ENCODE measurements at places on chromosomes 5 and 9.

GRCh38 chr5:80025069-80025468 is 10.1 kb upstream of the THBS4 start:
- DNase-seq, result no peak

GRCh38 chr9:35470894-35471293 is 19.0 kb upstream of the RUSC2 start:
- no peak for DNase-seq

DNA sequence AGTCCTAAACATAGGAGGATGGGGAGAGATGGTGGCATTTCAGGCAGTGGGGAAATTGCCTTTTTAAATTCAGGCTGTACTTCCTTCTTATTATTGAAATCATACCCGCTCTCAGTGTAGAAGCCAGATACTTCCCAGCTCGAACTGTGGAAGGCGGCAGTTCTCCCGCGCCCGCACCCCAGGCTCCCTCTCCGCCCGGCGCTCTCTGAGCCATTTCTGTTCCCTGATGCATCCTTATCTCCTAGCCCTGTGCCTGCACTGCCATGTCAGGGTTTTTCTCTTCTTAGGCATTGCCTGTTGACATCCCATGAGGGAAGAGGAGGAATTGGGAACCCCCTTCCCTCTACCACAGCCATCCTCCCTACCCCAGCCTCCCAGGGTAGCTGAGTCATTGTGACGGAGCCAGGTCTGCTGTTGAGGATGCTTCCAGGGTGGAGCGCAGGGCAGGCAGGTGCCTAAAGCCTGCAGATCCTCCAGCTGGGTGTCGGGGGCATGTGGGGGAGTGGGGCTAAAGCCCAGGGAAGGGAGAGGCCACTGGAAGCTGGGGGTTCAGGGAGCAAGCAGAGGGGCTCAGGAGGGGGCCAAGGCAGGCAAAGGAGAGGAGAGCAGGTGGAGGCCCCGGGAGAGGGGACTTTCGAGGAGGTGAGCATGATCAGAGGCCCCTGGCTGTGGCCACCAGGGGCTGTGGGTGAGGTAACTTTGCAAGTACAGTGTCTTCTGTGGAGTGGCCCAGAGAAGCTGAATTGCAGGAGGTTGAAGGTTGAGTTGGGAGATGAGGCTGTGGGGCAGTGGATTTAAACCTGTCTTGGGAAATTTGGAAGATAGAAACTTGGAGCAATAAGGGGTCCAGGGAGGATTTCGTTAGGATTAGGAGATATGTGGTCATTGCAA is 16.2 kb downstream of the LAMC3 start:
- no peak for DNase-seq

GRCh38 chr5:77972469-77973252 is 196.5 kb upstream of the TBCA start:
- no peak for DNase-seq

GRCh38 chr5:129631961-129632360 is 115.9 kb upstream of the MINAR2 start:
- no peak for DNase-seq

DNA sequence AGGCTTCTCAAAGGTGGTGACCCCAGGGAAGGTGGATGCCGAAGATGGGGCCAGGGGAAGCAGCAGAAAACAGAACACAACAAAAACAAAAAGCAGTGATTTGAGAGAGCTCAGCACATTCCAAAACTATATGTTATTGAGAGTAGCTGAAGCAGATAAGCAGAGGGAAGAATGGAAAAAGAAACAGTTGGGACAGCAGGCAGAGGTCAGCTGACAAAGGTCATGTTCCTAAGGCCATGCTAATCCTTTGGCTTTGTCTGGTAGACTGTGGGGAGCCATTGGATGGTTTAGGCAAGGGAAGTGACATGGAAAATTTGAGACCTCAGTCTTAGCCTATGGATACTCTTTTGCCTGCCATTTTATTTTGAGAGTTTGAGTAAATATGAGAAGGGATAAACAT is 14.5 kb downstream of the DMGDH start:
- DNase-seq, result no peak

DNA sequence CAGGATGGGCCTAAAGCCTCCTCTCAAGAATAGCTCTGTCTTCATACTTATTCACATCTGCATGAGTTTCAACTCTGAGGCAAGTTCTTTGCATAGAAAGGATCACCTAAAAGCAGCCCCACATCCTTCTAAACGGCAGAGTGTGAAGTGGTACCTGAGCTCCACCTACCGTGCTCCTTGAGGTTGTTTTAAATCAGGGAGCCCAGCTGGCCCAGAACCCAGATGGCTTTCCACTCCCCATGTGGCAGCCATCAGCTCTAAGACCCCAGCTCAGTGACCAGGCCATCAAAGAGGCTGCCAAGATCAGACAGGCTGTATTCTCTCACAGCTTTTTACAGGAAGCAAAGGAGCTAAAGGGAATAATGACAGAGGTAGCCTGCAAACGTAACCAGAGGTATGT is 299.3 kb downstream of the RASEF start:
- no peak for DNase-seq

GRCh38 chr5:78727786-78728761 is 79.5 kb upstream of the LHFPL2 start:
- DNase-seq, result no peak

DNA sequence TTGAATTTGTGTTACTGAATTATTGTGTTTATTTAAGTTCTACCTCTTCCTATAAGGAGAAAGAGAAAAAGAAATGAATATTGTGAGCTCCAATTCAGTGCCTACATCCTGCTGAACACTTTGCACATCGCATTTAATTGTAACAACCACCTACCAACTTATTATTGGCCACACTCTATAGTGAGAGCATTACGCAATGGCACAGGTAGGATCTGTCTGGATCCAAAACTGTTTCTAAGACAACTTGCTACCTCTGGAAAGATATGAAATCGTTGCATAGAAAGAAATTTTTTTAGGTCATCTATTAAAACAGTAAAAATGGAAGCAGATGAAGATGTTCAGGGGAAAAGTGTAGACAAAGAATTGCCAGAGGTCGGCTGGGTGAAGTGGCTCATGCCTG is 227.2 kb upstream of the SNX2 start:
- no peak for DNase-seq

- DNase-seq, result no peak
Observed at GRCh38 chr9:79471580-79472543, 99.9 kb upstream of the TLE4 start.

DNA sequence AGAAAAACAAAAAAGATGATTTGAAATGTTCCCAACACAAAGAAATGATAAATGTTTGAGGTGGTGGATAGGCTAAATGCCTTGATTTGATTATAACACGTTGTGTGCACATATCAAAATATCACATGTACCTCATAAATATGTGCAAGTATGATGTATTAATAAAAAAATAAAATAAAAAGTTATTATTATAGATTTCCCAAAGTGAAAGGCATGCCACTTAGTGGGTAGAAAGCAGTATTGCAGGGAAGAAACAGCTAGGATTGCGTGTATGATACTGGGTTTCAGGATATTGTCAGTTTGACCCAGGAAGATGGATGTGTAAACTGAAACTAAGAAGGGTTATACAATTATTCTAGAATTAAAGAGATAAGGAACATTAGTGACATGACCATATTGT is 3.6 kb upstream of the TMEM38B start:
- no peak for DNase-seq

- DNase-seq, result no peak
Observed at GRCh38 chr5:73962801-73963425, 336.9 kb downstream of the ARHGEF28 start.

DNA sequence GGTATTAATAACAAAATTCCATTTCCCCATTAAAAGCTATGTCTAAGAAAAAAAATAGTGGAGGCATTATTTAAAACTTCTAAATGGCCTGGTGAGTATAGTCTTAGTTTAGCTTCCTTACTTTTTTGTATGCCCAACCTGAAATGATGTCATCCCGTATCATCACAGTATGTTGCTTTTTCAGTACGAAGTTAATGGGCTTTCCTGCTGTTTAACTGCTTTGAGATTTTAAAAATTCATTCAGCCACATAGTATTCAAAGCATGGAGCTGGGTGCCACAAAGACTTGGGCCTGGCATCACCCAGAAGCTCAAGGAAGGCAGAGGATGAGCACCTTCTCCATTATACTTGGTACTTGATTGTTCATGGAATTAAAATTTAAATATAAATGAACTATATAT is 7.4 kb downstream of the F2RL2 start:
- DNase-seq, result no peak

GRCh38 chr5:41115281-41115680 is 44.1 kb upstream of the MROH2B start:
- DNase-seq, result no peak

DNA sequence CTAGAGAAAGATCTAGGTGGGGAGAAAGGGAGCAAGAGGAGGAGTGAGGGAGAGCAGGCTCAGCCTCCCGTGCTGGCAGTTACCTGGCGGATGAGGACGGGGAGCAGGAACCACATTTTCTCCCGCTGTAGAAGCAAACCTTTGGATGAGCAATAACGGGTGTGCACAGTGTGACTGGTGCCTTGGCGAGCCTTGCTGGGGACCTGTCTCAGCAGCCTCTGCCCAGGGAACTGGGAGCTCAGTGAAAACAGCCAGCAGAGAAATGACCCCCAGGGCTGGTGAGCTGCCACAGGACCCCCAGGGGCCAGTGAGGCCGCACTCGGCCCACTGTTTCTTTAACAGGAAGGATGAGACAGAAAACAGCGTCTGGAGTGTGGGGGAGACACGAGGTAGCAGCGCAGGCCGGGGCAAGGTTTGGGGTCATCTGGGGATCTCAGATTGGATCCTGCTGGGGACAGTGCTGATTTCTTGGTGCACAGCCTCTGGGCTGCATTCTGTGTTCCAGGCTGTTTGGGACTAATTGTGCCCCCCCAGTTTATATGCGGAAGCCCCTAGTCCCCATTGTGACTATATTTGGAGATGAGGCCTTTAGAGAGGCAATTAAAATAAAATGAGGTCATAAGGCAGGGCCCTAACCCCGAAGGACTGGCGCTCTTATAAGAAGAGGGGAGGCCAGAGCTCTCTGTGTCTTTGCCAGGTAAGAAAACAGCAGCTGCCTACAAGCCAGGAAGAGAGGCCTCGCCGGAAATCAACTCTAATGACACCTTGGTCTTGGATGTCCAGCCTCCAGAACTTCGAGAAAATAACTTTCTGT is 118.8 kb upstream of the PHYKPL start:
- no peak for DNase-seq

GRCh38 chr5:147860641-147861025 is 17.9 kb upstream of the SCGB3A2 start:
- no peak for DNase-seq

DNA sequence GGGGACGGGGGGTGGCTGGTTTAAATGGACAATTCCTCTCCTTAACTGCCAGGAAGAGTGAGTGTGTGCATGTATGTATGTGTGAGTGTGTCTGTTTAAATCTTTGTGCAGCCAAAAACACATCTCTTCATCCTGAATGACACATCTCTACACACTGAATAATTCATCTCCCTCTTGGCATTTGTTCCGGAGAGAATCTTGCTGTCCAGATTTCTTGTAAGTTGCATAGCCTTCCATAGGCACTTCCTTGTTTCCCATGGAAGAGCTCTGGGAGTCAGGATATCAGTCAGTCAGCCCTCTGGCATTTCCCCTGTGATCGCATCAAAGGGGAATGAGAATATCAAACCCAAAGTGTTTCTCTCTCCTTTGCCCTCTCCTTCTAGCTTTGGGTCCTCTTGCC is 74.7 kb downstream of the WWC1 start:
- DNase-seq, result no peak

GRCh38 chr9:89603767-89604665 is 796 bp upstream of the GADD45G start:
- no peak for DNase-seq

GRCh38 chr5:150142959-150143349 is 12.7 kb downstream of the PDGFRB start:
- no peak for DNase-seq

DNA sequence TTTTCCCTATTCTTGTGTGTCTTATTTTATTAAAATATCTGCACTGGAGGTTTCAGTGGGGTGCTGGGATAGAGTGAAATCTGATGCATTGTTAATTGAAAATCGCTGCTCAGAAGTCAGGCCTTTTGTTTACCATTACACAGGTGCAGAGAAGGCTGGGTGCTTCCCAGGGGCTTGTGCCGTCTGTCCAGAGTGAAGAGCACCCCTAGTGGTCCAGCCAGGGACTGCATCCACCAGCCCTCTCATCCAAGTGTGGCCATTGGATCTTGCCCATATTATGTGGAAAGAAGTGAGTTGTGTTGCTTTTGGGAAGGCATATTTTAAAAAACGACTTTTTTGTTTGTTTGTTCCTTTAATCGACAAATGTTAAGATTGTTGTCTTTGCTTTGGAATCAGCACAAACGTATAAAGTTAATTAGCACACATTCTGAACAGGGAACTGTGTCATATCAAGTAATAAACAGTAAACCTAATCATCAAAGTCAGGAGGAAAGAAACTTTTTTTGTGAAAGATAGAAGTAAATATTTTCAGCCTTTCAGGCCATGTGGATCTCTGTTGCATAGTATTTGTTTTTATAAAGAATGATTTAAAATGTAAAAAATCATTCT is 315.6 kb downstream of the MTRR start:
- no peak for DNase-seq

DNA sequence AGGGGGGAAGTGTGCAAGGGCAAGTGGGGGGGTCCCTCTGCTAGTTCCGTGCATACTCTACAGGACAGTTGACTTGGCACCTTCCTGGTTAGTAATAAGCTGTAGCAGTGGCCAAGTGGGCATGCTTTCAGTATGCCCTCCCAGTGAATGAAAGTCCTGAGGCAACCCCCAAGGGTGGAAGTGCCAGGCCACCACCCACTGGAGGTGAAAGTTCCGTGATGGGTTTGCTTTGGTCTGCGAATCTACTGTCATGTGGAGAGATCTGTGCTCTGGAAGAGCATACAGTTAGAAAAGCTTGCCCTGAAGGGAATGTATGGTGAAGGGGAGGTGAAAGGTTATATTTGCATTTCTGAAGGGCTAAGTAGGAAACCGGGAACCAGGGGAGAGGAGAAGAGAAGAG is 10.3 kb downstream of the FXN start:
- no peak for DNase-seq

GRCh38 chr9:30995956-30996738 is 1388.3 kb upstream of the ACO1 start:
- no peak for DNase-seq
